Posterior vena cava (tissue), 2 donors: ENCODE measurements at places on chromosomes 3 and 15. TPM values are rescaled to one million over a fixed set of nuclear protein-coding genes. Genes with fewer than 3 reads are reported as not detected.

- no peak for DNase-seq
Observed at GRCh38 chr3:61518590-61518989, 42.8 kb upstream of the PTPRG start.

- no peak for DNase-seq
Observed at GRCh38 chr3:97689962-97690361, 74.6 kb upstream of the ARL6 start.

DNA sequence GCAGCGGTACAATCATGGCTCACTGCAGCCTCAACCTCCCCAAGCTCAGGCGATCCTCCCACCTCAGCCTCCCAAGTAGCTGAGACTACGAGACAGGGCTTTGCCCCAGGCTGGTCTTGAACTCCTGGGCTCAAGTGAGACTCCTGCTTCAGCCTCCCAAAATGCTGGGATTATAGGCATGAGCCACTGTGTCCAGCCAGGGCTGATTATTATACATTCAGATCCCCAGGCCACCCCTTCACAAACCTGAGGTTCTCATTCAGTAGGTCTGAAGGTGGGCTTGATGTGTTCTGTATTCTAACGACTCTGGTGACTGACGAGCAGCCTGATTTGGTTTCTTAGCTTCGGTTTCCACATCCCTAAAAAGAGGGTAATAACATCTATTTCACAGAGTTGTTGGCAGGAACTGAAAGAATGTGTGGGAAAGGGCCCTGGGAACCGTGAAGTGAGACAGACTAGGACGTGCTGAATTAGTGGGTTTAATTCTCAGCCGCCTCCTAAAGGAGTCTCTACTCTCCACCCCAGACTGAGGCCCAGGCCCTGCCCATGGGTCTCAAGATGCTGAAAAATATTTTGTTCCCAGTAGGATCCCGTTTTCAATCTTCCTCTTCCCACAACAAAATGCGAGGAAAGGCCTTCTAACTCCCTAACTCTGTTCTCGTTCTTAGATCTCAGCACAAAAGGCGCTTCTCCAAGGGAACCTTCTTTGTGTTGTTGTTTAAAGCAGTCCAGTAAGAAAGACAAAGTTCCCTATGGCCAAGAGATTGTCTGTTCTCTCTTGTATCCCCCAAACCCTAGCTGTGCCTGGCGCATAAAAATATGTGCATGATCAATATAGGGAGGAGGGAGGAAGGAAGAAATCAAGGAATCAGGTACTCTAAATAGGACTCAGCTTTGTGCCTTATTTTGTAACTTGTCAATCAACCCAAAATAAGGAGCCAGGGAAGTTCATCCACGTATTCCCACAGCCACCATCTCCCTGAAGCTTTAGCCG is 210.0 kb upstream of the TOPAZ1 start:
- no peak for DNase-seq

GRCh38 chr15:80856400-80856799 is 77.2 kb downstream of the CEMIP start:
- no peak for DNase-seq

The LRTM1 gene
- total RNA-seq = not detected

The CTDSPL2 gene
- 32.1 TPM for total RNA-seq
